ENCODE measurements at places on chromosomes 2 and 18.
A peak's percentile ranks its signal among the peaks of the same experiment; 100 is the strongest.

DNA sequence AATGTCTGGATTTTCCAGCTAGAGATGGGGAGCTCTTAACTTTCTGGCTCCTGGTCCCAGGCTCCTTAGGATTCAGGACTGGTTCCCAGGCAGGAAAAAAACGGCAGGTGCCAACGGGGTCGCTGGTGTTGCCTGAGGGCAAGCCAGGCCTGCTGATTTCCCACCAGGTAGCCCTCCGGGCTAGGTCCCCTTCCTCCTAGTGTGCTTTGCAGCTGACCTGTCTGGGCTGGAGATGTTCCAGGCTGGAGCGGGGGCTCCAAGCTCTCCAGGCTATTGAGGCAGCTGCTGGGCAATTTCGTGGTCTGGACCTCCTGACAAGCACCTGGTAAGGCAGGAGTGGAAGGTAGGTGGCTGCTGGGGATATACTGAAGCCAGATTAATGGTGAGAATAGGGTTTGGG, 2.0 kb upstream of the MRPL53 start:
- DNase-seq = no peak

DNA sequence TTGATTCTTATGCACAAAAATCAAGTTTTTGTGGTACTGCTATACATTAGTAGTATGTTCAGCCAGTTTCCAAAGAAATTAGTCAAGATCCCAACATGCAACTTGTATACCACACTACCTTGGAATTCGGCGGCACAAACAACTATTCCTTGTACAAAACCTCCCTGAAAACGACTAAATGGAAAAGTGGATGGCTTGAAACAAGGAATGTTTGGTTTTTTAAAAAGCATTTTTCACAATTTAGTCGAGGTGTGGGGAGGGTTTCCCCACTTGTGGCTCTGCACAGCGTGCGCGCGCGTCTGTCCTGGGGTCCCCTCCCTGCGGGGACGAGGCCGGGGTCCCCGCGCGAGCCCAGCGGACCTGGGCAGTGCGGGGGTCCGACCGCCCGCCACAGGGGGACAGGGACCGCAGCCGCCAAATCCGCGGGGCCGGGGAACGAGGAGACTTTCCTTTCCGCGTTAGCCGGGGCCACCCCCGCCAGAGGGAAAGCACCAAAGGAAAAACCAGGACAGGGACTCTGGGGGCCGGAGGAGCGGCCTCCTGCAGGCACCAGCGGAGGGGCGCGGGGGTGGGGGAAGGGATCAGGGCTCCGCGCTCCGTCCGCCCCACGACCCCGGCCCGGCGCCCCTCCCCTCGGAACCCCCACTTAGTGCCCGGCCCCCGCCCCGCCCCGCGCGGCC, 534 bp upstream of the SOCS6 start:
- peak; percentile 68 for DNase-seq

GRCh38 chr2:57936216-57936615, 110.4 kb upstream of the VRK2 start:
- no peak for DNase-seq

GRCh38 chr2:207561386-207562080, 31.8 kb downstream of the CREB1 start:
- DNase-seq = no peak

GRCh38 chr2:60247471-60247870, 306.0 kb downstream of the BCL11A start:
- no peak for DNase-seq

DNA sequence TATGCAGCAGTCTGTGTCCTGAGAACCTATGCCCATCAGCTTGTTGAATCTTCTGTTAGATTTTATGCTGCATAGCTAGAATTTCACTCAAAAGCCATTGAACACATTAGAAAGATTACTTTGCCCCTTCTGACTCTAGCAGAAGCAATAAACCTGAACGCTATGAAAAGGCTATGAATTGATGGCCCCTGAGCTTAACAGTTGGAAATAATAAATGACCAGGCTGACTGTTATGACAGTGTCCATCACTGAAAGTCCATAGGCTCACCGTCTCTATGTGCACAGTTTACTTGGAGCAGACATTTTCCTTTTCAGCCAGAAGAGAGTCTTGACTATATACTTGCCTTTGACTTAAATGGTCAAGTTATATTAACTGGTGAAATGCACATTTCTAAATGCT, 1618.8 kb upstream of the ACVR2A start:
- no peak for DNase-seq

DNA sequence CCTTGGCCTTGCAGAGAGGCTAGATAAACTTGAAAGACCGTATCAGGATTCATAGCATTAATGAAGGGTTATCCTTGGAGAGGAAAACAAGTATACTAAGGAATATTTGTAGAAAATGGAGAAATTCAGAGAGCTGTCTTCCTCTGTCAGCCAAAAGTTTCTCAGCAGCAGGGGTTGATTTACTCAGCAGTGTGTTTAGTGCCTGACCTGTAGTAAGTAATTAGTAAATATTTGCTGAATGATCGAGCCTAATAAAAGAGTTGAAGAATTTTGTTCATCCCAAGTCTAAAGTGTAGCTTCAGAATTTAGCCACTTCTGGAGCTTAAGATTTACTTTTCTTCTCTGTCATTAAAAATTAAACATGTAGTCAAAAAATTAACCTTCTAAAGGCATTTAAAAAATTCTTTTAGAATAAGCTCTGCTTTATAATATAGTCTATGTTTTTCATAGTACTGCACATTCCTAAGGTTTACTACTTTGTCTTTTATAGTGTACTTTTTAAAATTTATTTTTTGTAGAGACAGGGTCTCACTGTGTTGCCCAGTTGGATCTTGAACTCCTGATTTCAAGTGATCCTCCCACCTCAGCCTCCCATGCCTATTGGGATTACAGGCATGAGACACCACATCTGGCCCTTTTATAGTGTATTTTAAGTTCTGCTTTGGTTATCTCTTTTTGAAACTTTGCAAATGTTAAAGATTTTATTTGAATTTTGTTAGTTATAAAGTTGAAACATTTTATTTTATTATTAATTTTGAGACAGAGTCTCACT, 138.4 kb upstream of the MYO3B start:
- DNase-seq = no peak

DNA sequence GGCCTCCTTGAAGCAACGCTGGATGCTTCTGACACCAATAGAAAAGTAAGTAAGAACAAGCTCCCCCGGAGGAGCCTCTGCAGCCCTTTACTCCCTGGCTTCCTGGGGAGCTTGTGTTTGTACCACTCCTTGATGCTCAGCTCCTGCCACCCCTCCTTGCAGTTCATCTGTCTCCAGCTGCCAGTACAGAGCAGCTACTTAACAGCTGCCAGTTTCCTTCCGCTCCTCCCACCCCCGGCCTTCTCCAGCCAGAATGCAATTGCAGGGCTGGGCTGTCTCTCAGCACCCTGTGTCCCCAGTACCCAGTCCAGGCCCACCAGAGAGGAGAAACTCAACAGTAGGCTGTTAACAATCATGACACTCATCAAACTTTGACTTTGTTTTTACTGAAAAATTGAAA, 109.4 kb downstream of the AOX1 start:
- no peak for DNase-seq

- no peak for DNase-seq
Measured at GRCh38 chr18:43148231-43148630, 32.7 kb upstream of the RIT2 start.

All from NCI-H1417 (cell line).